Right renal pelvis (tissue), 4 donors: ENCODE measurements at places on chromosomes 7 and 10.

DNA sequence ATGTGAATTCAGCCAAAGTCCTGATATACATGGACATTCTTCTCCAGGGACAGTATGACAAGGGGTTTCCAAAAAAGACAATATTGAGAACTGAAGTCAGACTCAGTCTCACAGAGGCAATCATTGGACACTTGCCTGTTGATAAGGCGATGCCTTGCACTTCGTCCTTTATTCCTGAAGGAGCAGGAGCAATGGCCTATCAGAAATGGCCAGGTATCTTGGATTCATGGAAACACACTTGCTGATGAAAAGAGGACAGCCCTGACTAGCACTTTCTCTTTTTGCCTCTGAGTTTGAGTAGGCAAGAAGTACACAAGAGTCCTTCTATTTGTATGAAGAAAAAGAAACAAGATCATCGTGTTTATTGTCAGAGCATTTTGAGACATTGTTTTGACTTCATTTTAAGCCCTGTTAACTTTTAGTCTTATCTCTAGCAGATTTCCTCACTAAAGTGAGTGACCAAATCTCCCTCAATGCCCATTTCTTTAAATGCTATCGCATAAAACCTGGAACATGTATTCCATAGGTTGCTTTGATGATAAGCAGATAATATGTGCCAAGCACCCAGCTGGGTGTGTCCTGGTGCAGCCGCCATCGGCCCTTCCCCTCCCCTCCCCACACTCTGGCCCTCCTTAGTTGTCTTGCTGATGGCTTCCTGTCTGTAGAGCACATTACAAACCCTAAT is 26.6 kb downstream of the ST8SIA6 start:
- no peak for DNase-seq

GRCh38 chr7:56537952-56538351 is 421.7 kb upstream of the NUPR2 start:
- DNase-seq: no peak

DNA sequence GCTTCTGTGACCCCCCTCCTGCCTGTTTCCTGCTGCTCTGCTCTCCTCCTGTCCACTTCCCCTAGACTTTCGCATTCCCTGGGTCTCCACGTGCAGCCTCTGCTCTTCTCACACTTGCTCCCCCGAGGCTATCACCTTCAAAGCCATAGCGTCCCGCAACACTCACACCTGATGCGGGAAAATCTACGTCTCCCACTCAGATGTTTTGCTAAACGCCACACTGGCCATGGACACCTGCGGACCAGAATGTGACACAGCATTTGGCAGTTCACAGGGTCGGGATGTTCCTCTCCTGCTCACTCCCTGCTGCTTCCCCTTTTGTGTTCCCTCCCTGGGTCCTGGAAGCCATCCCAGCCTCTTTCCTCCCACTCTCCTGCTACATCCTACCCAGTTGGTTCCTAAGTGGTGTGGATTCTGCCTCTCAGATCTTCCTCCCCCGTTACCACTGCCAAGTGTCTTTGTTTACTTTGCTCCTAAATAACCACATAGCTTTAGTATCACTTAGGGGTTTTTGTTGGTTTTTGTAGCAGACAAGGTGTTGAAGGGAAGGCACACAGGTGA is 33.7 kb upstream of the RBM33 start:
- DNase-seq: no peak

DNA sequence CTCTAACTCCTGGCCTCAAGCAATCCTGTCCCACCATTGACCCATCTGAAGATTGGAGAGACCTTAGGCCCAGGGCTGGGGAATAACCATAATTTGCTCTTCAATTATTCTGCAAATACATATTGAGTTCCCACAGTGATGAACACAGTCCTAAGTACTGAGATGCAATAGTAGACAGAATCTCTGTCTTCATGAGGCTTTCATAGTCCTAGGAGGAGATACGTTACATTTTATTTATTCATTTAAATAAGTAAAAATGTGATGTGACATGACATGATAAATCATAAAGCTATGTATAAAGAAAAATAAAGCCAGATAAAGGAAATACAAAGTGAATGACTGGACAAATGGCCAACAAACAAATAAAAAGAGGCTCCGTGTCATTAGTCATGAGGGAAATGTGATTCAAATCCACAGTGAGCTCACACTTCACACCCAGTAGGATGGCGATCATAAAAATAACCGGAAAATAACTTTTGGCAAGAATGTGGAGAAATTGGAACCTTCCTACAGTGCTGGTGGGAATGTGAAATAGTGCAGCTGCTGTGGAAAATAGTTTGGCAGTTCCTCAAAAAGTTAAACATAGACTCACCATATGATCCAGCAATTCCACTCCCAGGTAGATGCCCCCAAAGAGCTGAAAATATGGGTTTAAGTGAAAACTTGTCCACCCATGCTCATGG is 52.1 kb upstream of the JCAD start:
- no peak for DNase-seq

- DNase-seq: no peak
Measured at GRCh38 chr10:102996876-102997275, 78.8 kb downstream of the CNNM2 start.

- no peak for DNase-seq
Measured at GRCh38 chr10:112991888-112992491, 41.9 kb downstream of the TCF7L2 start.

- DNase-seq: no peak
Measured at GRCh38 chr7:41637049-41637448, 65.8 kb downstream of the INHBA start.

GRCh38 chr10:13594641-13595040 is 7.9 kb downstream of the PRPF18 start:
- no peak for DNase-seq

- DNase-seq: no peak
Measured at GRCh38 chr10:124025660-124026588, 67.5 kb downstream of the CHST15 start.

GRCh38 chr7:34156336-34156735 is 251.0 kb downstream of the BMPER start:
- DNase-seq: no peak

DNA sequence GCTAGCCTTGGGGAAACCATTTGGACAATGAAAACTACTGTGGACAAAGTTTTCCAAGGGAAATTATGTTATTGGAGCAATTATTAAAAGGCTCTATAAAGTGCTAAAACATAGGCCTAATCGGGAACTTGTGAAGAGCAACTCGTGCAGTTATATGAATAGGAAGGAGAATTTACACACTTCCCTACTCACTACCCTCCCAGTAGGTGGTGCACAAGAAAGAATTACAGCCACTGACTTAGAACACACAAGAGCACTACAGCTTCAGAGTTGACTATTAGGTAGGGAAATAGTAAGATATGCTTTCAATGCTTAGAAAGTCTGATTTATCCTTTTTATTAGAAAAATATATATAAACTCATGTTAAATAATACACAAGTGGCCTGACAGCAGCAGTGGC is 47.2 kb downstream of the GSAP start:
- DNase-seq: no peak

DNA sequence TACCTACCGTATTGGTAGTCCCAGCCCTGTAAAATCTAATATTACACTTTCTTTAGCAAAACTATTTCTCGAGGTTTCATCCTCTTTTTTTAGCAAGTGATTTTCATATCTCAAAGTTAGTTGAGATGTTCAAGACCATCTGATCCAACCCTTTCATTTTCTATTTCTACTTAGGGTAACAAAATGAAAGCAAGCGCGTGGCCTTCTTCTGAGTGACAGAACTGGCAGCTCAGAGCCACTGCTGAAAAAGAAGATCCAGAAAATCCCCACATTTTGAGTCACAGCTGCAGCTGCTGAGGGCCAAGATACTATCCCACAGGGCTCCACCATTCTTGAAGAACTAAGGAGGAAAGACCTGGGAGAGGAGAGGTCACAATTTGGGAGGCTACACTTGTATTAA is 24.8 kb upstream of the ZNF800 start:
- no peak for DNase-seq

DNA sequence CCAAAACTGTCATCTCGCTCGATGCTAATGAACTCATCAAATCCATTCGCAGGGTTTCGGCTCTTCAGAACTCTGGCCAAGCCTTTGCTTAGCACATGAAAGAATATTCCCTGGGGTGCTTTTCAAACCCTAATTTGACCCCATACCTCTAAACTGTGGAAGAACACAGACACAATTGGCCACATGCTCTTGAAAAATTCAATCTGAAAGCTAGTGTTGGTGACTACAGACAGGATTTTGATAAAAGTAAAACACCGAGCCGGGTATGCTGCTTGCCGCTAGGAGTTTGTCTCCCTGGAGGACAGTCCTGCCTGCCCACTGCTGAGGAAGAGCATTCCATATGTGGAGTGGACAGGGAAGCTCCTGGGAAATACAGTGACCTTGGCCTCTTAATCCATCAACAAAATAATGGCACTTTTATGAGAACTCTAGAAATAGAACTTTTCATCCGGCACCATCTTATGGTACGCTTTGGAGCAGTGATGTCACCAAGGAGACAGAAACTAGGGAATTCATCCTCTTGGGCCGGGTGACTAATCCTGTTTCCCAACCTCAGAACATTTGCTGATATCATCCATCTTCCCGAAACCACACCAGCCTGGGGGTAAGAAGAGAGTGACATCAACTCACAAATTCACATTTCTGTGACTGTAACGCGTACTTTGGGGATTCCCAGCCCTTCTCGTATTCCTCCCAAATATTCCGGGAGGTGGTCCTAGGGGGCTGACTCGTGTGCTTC is 34.2 kb downstream of the MTURN start:
- DNase-seq: no peak

- no peak for DNase-seq
Measured at GRCh38 chr7:45460379-45460778, 113.8 kb upstream of the ADCY1 start.
